ENCODE measurements at places on chromosomes 11 and 22.

- DNase-seq = no peak
- H3K27ac ChIP-seq = no peak overlapping the region
- no peak overlapping the region for H3K4me3 ChIP-seq
Observed at GRCh38 chr11:68835328-68835727, 6.4 kb downstream of the CPT1A start.

- no peaks in the 10 kb centered on the region for H3K4me1 ChIP-seq
- H3K27me3 ChIP-seq = no peaks in the 10 kb centered on the region
- H3K27ac ChIP-seq = no peak overlapping the region
- no peaks in the 10 kb centered on the region for H3K36me3 ChIP-seq
Observed at GRCh38 chr11:71188073-71188472, 64.3 kb downstream of the SHANK2 start.

GRCh38 chr11:37449146-37449545 is 851.1 kb upstream of the RAG2 start:
- no peaks in the 10 kb centered on the region for H3K4me1 ChIP-seq
- no peak overlapping the region for H3K4me3 ChIP-seq
- no peak for DNase-seq
- no peak overlapping the region for H3K27ac ChIP-seq

DNA sequence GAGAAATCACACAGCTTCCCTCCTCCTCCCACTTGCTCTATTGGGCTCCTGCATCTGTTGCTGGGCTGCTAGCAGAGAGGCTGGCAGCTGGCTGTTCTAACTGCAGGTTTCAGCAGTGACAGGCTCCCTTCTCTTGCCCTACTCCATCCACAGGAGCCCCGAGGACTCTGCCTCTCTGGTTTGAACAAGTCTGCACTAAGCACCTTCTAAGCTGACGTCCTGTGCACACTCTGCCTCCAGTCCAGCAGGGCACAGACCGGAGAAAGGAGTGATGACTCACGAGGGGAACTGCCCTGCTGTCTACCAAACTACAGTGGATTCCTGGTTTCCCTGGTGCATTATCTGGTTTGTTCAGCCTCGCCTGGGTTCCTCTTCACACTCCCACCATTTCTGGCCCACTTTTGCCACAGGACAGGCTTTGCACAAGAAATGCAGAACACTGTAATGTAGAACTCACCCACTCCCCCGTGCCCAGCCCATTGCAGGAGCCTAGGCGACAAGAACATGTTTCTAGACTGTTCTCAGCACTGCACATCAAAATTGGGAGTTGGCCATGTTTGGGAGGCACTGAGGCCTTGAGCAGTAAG is 26.0 kb downstream of the IL10RA start:
- H3K27ac ChIP-seq = peak overlapping the region; percentile 49
- DNase-seq = no peak
- H3K4me3 ChIP-seq = no peak overlapping the region
- no peaks in the 10 kb centered on the region for H3K36me3 ChIP-seq

GRCh38 chr11:124633355-124633754 is 10.7 kb downstream of the TBRG1 start:
- DNase-seq = no peak
- no peaks in the 10 kb centered on the region for H3K27me3 ChIP-seq
- H3K4me1 ChIP-seq = no peaks in the 10 kb centered on the region

GRCh38 chr11:59962107-59962482 is 1.7 kb upstream of the OOSP4A start:
- no peak overlapping the region for H3K27ac ChIP-seq
- no peak for DNase-seq
- no peak overlapping the region for H3K4me3 ChIP-seq
- H3K4me1 ChIP-seq = no peaks in the 10 kb centered on the region
- H3K27me3 ChIP-seq = no peaks in the 10 kb centered on the region

- no peak overlapping the region for H3K27ac ChIP-seq
- H3K4me3 ChIP-seq = no peak overlapping the region
- no peak for DNase-seq
- H3K27me3 ChIP-seq = no peaks in the 10 kb centered on the region
Observed at GRCh38 chr11:22798901-22799300, 30.7 kb downstream of the SVIP start.

DNA sequence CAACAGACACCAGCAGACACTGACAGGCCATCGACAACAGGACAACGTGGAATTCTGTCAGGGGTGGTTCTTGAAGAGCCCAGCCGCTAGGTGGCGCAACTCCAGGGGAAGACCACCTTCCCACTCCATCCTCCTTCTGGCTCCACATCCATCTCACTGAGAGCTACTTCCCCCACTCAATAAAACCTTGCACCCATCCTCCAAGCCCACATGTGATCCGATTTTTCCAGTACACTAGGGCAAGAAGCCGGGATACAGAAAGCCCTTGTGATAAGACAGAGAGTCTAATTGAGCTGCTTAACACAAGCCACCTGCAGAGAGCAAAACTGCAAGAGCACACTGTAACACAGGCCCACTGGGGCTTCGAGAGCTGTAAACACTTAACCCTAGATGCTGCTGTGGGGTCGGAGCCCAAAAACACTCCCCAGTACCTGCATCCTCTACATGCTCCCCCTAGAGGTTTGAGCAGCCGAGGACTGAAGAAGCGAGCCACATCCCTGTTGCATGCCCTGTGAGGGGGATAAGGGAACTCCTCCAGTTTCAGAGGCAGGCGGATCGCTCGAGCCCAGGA is 11.5 kb upstream of the RAB39A start:
- H3K27ac ChIP-seq = no peak overlapping the region
- no peaks in the 10 kb centered on the region for H3K36me3 ChIP-seq
- no peaks in the 10 kb centered on the region for H3K4me1 ChIP-seq
- no peaks in the 10 kb centered on the region for H3K27me3 ChIP-seq
- DNase-seq = no peak

GRCh38 chr11:10857459-10857708 is 469 bp downstream of the ZBED5 start:
- no peak for DNase-seq
- H3K27me3 ChIP-seq = no peaks in the 10 kb centered on the region
- H3K4me3 ChIP-seq = peak overlapping the region; percentile 75

DNA sequence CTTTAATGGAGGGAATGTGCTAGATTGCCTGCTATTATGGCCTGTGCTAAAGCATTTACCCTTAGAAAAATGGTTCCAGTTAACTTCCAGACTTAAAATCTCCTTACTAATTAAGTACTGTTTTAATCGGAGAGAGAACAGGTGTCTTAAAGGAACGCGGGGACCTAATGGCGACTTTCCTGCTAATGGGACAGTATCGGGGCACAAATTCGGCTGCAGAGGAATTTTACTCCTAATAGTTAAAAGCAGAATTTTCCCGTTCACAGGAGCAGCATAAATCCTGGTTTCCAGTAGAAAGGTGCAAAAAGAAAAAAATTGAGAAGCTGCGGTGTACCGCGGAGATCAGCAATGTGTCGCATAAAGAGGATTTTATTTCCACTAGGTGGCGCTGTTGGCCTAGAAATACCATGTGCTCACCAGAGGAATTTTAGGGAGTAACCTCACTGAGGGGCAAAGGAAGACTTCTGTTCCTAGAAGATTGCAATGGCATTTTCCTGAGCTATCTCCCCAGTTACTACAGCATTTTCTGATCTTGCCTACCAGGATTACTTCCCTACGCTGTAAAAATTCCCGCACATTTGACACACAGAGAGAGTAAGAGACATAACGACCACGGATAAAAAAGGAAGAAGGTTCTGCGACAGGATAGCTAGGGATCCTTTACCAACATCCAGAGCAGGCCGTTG is 44.5 kb downstream of the ZNF280B start:
- H3K4me1 ChIP-seq = no peaks in the 10 kb centered on the region
- H3K27ac ChIP-seq = no peak overlapping the region
- H3K27me3 ChIP-seq = peaks cover 7% of the 10 kb centered on the region
- H3K36me3 ChIP-seq = no peaks in the 10 kb centered on the region

- H3K4me1 ChIP-seq = no peaks in the 10 kb centered on the region
- H3K36me3 ChIP-seq = no peaks in the 10 kb centered on the region
- H3K4me3 ChIP-seq = no peak overlapping the region
- no peaks in the 10 kb centered on the region for H3K27me3 ChIP-seq
Observed at GRCh38 chr11:94603587-94603986, 36.4 kb downstream of the PIWIL4 start.

GRCh38 chr11:1422481-1422880 is 32.7 kb downstream of the BRSK2 start:
- H3K36me3 ChIP-seq = no peaks in the 10 kb centered on the region
- no peak overlapping the region for H3K4me3 ChIP-seq
- no peaks in the 10 kb centered on the region for H3K4me1 ChIP-seq
- H3K27me3 ChIP-seq = no peaks in the 10 kb centered on the region

GRCh38 chr11:10751581-10751940 is 515 bp downstream of the CTR9 start:
- peaks cover 21% of the 10 kb centered on the region for H3K36me3 ChIP-seq
- no peaks in the 10 kb centered on the region for H3K27me3 ChIP-seq
- peak overlapping the region; percentile 88 for H3K4me3 ChIP-seq
- peaks cover 12% of the 10 kb centered on the region for H3K4me1 ChIP-seq
- DNase-seq = no peak

DNA sequence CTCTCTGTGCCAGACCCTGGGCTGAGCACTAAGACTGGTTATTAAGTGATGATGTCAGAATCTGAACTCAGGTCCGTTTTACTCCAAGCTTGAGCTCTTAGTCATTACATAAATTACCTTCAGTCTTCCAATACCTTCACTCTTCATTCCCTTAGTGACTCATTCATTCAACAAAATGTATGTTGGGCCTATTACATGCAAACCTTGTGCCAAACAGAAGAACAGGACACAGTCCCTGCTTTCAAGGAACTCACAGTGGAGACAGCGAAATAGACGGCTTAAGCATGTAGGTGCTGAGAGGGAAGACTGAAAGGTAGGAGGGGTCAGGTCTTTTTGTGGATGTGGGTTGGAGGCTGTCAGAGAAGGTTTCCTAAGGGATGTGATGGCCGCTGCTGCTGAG is 3.3 kb downstream of the KCTD14 start:
- no peaks in the 10 kb centered on the region for H3K27me3 ChIP-seq
- DNase-seq = no peak
- H3K36me3 ChIP-seq = no peaks in the 10 kb centered on the region
- H3K4me3 ChIP-seq = no peak overlapping the region
- H3K4me1 ChIP-seq = no peaks in the 10 kb centered on the region

- H3K36me3 ChIP-seq = no peaks in the 10 kb centered on the region
- no peaks in the 10 kb centered on the region for H3K4me1 ChIP-seq
- no peak overlapping the region for H3K4me3 ChIP-seq
- no peak for DNase-seq
Observed at GRCh38 chr11:37978647-37979046, 1380.6 kb upstream of the RAG2 start.

DNA sequence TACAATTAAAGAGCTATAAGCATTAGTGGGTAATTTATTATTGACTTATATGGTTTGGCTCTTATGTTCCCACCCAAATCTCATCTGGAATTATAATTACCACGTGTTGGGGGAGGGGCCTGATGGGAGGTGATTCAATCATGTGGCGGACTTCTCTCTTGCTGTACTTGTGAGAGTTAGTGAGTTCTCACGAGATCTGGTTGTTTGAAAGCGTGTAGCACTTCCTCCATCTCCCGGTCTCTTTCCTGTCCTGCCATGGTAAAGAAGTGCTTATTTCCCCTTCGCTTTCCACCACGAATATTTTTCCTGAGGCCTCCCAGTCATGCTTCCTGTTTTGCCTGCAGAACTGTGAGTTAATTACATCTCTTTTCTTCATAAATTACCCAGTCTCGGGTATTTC is 28.1 kb upstream of the CHORDC1 start:
- H3K4me3 ChIP-seq = no peak overlapping the region
- H3K36me3 ChIP-seq = no peaks in the 10 kb centered on the region
- no peaks in the 10 kb centered on the region for H3K4me1 ChIP-seq
- no peak overlapping the region for H3K27ac ChIP-seq
- no peak for DNase-seq
- no peaks in the 10 kb centered on the region for H3K27me3 ChIP-seq

DNA sequence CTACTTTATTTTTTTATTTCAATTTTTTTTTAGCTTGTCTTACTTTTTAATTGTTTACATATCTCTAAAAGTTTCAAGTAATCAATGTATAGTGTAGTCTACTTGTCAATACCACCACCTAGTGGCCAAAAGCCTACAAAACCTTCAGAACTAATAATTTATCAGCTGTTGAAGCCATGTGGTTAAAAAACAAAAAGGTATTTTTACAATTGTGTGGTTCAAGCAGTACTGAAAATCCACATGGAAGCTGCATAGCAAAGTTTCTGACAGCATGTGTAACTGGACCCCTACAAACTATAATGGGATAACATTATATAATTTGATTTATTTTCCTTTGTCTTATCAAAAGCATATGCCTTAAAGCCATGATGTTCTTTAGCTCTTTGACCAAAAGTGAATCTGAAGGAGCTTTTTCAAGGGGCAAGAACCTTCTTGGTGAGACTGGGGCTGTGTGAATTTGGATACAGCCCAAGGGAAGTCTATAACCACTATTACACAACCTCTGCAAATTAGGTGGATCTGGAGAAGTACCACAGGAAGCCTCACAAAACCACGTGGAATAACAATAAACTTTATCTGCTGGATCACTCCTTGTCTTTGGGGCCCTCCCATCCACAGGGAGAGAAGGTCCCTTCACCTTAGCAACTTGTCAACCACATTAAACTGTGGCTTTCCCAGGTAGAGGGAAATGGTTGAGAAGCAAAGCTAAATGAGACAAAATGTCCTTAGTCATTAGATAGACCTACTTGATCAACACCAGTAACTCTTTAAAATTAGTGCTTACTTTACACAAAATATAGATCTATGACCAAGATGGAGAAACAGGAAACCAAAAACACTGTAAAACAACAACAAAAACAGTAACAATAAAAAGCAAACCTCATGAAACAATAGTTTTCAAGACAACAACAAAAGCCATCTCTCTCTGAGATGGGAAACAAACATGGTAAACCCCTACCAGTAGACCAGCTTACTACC is 9.9 kb downstream of the NARS2 start:
- peaks cover 4% of the 10 kb centered on the region for H3K36me3 ChIP-seq
- peaks cover 5% of the 10 kb centered on the region for H3K4me1 ChIP-seq

DNA sequence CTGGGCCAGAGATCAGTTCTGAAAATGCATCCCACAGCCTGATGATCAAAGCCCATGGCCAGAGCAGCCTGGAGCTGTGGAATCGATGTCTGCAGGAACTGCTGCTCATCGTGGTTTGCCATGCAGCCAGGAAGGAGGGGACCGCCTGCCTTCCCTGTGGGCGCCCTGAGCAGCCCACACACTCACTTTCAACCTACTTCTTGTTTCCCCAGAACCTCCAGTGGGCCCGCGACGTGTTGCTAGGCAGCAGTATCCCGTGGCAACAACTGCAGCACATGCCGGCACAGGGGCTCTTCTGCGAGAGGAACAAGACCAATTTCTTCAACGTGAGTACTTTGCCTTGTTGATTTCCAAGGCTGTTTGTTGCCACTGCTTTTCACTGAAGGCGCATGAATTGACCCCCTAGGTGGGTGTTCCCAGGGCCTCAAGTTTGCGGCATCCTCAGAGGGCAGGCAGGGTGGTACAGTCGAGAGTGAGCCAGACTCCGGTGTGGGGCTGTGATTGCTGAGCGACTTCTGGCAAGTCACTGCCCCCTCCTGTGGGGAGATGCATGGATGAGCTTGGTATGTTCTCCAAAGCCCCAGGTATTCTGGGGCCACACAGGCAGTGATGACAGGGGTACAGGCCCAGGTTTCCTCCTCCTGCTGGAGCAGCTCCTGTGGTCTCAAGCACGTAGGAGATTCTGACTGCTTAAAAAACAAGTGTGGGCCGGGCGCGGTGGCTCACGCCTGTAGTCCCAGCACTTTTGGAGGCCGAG is 47.0 kb upstream of the SUSD2 start:
- H3K4me3 ChIP-seq = no peak overlapping the region
- H3K27me3 ChIP-seq = no peaks in the 10 kb centered on the region
- H3K27ac ChIP-seq = no peak overlapping the region
- H3K4me1 ChIP-seq = peaks cover 21% of the 10 kb centered on the region
- peaks cover 3% of the 10 kb centered on the region for H3K36me3 ChIP-seq

GRCh38 chr11:42410251-42410955 is 901.4 kb upstream of the API5 start:
- H3K4me3 ChIP-seq = no peak overlapping the region
- H3K36me3 ChIP-seq = no peaks in the 10 kb centered on the region
- no peaks in the 10 kb centered on the region for H3K27me3 ChIP-seq

Data from CD8-positive, alpha-beta memory T cell (primary cell).